ENCODE measurements at places on chromosomes 12 and 14.

GRCh38 chr14:50816395-50817047 is 14.4 kb downstream of the NIN start:
- DNase-seq: no peak

DNA sequence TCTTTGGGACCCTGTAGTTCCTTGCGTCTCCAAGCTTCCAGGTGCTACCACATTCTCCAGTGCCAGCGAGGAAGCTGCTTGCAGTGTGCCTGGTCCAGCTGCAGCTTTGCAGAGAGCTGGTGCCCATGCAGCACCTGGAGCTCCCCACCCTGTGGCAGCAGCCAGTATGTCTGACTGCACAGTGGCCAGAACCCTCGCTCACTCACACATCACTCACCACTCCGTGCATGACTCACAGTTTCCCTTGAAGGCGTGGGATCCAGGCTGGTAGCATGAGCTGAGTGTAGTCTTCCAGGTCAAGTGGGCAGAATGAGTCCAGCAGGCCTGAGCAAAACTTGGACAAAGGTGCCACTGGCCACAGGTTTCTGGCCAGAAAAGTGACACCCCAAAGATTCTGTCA is 33.6 kb downstream of the SDR9C7 start:
- DNase-seq: no peak

GRCh38 chr12:94175763-94176668 is 27.6 kb downstream of the PLXNC1 start:
- no peak for DNase-seq

DNA sequence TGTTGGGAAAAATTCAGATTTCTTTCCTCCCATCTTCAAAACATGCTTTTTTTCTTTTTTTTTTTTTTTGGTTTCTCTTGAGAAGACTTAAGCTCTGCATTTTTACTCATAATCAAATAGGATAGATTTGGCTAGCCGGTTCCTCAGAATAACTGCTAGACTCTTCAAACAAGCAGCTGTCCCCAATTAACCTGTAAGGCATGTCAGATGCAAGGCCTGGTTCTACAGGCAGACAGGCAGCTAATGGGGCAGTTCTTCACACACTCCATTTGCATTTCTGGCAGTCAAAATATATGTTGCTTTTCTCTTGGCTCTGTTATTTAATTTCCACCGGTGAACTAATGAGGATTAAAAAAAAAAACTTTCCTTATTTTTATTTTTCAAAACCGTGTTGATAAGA is 228.0 kb upstream of the ATP2B1 start:
- no peak for DNase-seq

DNA sequence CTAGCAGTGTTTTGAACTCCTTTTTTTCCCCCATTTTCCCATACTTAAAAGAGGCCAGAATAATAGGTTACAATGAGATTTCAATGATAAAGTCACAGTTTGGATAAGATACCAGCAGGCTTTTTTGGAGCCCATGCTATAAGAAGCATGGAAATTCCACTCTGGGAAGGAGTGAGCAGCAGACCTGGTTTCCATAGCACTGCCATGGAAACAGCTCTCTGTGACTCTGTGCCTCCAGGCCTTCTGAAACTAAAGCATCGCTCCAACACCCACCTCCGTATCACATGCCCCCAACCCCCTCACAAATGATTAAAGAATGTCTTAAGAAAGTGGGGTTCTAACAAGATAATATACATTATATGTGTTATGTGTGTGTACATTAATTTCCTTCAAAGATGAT is 165.0 kb downstream of the GRIN2B start:
- no peak for DNase-seq
